ENCODE measurements at places on chromosomes 2 and 18.

DNA sequence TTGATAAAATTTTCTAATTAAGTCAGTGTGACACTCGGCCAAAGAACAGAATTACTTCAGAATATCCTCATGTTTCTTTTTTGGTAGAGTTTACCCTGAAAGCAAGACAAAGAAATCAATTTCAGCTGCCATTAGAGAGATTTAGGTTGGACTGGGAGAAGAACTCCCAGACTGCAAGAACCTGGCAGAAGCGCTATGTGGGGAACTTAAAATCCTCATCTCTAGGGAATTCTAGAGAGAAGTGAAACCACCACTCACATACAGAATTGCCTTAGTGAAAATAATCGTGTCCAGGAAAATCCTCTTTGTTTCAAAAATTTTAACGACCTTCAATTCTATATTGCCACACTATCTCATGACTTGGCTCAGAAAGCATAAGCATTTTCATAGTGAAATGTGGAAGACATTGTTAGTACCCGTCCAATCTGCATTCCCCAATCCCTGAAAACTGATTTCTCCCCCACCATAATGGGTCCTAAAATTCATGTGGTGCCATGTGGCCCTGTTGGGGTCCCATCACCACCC lies 297.3 kb upstream of the MEIS1 start:
- no peak for DNase-seq

GRCh38 chr2:26469092-26469710 lies 8.7 kb downstream of the OTOF start:
- DNase-seq, result no peak

DNA sequence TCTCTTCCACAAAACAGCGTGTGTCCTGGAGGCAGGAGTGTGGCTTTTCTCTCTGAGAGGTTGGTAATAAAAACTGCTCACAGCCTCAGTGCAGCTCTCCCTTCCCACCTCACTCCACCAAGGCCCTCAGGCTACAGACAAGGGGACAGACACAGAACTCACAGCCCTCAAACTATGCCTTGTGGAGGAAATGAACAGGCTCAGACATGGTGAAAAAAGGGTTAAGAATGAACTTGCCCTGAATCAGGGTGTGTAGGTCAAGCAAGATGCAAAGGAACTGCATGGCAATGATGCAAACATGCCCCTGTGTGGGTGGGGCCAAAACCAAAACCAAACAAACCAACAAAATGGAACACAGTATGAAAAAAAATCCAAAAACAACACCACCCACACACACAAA lies 125.8 kb downstream of the GALNT14 start:
- no peak for DNase-seq

- no peak for DNase-seq
Measured at GRCh38 chr2:150339282-150339681, 148.2 kb downstream of the RND3 start.

- no peak for DNase-seq
Measured at GRCh38 chr2:10392951-10393639, 55.0 kb downstream of the ODC1 start.

GRCh38 chr2:142100139-142100873 lies 30.5 kb downstream of the LRP1B start:
- DNase-seq, result no peak

GRCh38 chr2:27032495-27033252 lies at the start of gene TMEM214:
TMEM214 (plus strand) TSS chr2:27032965; CDS start chr2:27033016, 51 bp downstream.
- peak; percentile 65 for DNase-seq

DNA sequence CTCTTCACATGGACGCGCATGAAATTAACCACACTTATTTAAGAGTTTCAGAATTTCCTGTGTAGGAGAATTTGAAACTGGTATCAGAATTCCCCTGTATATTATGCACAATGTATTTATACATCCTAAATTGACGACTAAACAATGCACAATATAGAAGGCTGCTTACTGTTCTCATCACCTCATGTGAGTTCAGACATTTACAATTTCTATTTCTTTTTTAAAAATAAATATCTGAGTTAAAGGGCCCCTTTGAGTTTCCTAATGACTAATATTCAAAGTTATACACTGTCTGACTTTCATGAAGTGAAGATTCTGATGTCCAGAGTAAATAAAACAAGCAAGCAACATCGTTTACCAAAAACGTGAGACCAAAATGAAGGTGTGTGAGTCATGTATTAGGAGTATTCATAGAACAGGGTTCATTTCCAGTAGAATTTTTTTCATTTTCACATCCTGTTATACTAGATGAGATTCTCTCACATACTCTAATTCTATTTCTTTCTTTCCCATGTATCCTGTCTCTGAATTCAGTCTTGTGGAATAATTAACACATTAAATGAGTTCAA lies 406.2 kb downstream of the NUP35 start:
- DNase-seq, result no peak

- no peak for DNase-seq
Measured at GRCh38 chr2:127605691-127606263, 40.2 kb upstream of the GPR17 start.
